ENCODE measurements at places on chromosomes 12 and 14. TPM values are rescaled to one million over a fixed set of nuclear protein-coding genes. Genes with fewer than 3 reads are reported as not detected.

PLCZ1 gene
- total RNA-seq = not detected

TOX4 gene
- total RNA-seq = 40.9 TPM

NINJ2 gene
- total RNA-seq = not detected

APOLD1 gene
- total RNA-seq = 1.5 TPM

ZDHHC22 gene
- total RNA-seq = not detected

CTSG gene
- not detected for total RNA-seq

SIX6 gene
- total RNA-seq = not detected

BEGAIN gene
- total RNA-seq = 0.69 TPM

CELA1 gene
- not detected for total RNA-seq
